ENCODE measurements at places on chromosomes 7 and 10.

GRCh38 chr7:51067757-51068156, 248.9 kb downstream of the COBL start:
- no peak for DNase-seq

- DNase-seq, result no peak
These were observed 80.8 kb downstream of the CYP26A1 start for GRCh38 chr10:93154531-93154930.

GRCh38 chr10:118843647-118844265, 89.0 kb upstream of the CACUL1 start:
- no peak for DNase-seq

DNA sequence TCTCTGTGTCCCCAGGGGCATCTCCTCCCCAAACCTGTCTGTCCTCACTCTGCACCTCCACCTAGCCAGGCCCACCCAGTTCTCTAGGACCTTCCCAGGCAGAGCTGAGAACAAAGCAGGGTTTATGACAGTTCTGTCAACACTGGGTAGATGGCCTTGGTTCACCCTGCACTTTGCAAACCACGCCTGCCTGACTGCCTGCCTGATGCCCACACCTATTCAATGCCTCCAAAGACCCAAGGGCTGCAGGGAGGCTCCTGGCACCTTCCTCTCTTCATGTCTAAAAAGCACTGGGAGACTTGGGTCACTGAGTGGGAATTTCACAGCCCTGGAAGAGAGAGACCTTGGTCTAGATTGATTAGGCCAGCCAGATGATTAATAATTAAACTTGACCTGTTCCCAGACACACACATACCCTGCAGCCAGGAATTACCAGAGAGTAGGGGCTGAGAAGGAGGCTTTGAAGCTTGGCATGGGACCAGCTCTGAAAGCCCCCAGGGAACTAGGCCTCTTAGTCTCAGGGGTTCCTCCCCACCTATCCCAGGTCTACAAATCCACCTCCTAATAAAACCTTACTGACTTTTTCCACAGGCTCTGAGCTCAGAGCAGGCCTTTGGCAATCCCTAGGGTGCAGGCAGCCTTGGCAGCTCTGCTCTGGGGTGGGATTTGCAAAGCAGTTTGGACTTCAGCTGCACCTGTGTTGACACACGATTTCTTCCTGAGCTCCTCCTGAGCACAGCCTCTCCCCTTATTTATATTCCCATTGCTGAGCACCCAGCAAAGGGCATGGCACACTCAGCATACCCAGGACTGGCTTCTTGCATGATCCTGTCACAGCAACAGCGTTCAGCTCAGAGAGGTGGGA, 25.7 kb upstream of the PDCD4 start:
- no peak for DNase-seq

GRCh38 chr10:101379663-101380352, 25.8 kb downstream of the BTRC start:
- no peak for DNase-seq

- DNase-seq, result peak; percentile 50
These were observed 1.4 kb downstream of the MYO1G start for GRCh38 chr7:44977304-44977958.

- no peak for DNase-seq
These were observed 16.3 kb upstream of the CHST12 start for GRCh38 chr7:2386964-2387669.

DNA sequence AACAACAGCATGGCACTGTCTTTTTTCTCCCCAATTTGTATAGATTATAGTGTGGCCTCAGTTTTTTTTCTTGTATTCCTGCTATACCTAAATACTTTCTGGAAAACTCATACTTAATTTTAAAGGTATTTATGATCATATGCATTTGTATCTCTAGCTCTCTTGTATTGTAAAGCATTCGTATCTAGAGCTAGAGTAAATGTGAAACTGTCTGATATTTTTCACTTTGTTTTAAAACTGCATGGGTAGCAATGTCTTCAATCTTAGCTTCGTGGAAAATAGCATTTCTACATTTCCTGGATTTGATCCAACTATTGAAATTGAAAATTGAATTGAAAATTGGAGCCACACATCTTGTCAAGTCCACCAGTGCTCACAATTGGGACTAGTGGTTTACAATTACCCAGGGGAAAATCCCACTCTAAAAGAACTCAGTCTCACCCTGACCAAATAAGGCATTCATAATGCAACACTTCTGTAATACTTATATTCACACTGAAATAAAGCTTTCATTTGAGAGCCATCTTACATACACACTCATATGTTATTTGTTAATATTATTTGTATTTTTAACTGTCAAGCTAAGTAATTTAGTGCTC, 51.3 kb upstream of the KLF6 start:
- no peak for DNase-seq

DNA sequence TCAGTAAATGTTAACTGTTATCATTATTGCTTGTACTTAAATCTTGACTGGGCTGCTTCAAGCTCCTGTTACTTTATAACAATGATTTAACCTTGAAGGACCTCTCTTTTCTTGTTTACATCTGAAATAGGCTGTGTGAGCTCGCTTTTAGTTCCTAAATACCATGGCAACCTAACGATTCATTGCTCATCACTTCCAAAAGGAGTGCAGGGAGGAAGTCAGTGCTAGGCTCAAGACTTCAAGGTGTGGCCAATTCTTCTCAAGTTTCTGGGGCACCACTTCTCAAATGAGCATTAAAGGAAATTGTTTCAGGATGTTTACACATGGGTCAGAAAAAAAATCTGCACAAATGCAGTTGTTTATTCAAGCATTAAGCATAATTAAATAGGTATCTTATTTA, 284.2 kb downstream of the MTERF1 start:
- no peak for DNase-seq

DNA sequence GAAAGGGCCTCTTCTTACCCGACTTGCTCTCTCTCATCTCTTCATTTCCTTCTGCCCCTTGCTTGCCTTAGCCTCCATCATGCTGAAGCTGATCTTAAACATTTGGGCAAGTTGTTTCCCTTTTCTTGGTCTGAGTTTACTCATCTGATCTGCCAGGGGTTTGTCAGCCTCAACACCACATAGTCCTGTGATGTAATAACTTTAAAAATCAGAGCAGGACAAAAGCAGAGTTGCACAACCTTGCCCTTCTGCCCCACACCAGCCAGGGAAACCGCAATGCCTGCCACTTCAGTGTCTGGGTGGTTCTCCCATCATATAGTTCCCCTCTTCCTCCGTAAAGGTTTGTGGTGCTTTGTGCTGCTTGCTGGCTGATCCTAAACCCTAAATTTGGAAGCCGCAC, 9.9 kb upstream of the LIPM start:
- DNase-seq, result no peak

GRCh38 chr10:71219918-71220688, 7.7 kb downstream of the UNC5B start:
- DNase-seq, result no peak

DNA sequence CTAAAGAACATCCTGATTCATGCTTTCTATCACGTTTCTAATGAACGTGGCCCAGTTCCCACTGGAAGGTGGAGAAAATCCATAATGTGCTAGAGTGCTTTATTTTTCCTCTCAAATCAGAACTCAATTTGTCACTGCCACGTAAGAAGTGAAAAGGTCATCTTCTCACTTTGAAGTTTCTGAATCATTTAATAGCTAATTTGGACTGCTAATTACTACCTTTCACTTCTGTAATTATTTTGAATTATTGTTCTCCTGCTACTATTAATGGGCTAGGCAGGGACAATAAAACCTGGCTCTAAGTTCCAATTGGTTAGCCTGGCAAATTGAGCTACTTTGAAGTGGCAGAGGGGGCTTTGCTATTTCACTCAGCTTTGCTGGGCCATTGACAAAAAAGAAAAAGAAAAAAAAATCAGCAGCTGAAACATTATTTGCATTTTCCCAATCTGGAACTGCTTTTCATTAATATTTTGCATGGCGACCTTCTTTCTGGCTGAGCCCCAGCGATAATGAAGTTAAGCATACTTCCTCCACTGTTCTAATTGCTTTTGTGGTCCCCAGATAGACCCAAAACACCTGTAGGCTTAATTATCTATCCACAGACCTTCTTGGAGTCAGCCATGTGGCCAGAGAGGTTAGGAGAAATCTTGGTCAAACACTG, 264.2 kb downstream of the SEC23IP start:
- no peak for DNase-seq

DNA sequence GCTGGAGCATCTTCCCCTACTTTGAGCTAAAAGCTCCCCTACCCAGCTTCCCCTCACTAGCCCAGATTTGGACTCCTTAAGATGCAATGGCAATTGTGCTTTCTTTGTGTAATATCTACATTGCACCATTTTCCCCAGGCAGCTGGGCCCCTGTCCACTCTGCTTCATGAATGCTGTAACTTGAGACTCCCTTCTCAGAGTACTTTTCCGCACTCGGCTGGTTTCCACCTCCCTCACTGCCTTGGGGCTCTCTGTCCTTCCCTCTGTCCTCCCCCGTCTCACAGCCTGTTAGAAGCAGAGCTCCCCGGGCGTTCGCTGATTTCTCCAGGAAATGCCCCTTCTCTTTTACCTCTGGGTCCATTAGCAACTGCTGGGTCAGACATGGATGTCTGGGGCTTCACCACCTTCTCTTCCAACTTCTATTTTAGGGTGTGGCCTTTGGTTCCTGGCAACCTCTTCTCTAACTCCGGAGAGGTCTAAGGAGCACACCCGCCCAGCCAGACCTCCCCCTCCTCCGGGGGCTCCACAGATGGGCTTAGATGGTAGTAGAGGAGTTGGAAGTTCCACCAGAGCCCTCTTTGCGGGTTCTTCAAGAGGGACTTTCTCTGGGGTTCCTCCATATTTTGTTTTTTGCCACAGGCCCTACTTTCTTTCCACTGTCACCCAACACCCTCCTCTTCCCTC, 2.9 kb upstream of the TMEM72 start:
- no peak for DNase-seq

GRCh38 chr10:117830787-117831212, 215.9 kb downstream of the RAB11FIP2 start:
- no peak for DNase-seq

DNA sequence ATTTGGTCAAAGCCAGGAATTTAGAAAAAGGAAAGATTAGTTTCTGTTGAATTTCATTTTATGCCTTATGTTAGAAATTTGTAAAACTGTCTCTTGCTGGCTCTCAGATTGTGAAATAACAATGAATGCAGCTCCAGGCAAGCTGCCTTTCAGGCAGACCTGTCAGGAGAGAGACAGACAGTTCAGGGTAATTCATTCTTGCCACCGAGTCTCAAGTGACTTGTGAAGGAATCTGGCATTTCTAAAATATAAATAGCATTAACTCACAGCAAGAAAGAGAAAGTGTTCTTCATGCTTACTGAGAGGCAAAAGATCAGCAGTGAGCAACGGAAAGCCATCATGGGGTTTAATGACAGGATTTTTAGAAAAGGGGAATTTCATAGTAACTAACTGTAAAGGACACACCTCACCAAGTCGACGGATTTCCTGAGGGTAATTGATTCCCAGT, 442.3 kb upstream of the AKR1E2 start:
- DNase-seq, result no peak

DNA sequence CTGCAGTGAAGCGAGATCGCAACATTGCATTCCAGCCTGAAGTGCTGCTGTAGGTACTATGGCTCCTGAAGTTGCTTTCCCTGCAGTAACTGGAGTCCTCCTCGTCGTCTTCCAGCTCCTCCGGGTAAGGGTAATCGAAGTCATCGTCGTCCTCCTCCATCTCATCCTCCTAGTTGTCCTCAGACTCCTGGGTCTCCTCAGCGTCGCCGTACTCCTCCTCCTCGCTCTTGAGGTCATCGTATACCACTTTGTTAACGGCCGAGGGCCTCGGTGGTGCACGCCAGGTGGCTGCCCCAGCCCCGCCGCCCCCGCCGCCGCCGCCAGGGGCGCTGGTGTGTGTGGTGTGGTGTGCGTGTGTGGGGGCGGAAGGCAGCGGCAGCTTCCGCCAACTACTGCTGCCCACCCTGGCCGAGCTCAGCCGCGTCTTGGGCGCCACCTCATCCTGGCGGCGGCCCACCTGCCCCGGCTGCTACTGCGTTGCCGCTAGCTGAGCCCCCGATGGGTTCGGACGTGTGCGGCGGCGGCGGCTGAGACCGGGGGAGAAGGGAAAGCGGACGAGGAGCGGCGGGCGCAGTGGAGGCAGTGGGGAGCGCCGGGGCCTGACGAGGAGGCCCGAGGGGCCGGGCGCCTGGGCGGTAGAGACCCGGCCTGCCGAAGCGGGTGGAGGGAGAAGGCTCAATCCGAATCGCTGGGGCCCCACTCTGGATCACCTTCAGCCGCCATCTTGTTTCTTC, 11.8 kb upstream of the ACBD5 start:
- DNase-seq, result peak; percentile 51

DNA sequence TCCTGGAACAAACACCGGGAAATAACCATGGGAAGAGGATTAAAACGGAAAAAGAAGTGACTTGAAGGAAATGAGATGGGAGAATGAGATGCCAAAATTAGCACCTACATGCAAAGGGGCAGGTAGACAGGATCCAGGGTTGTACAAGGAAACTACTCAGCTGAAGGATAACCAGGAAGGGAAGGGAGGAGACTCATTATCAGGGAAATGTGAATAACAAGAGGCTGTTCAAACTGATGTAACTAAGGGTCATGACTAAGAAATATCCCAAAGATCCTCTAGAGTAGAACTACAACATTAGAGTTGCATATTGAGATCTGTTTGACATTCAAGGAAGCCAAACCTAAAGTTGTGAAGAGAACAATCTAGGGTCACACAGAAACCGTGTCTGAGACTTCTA, 166.2 kb upstream of the SP8 start:
- DNase-seq, result no peak

DNA sequence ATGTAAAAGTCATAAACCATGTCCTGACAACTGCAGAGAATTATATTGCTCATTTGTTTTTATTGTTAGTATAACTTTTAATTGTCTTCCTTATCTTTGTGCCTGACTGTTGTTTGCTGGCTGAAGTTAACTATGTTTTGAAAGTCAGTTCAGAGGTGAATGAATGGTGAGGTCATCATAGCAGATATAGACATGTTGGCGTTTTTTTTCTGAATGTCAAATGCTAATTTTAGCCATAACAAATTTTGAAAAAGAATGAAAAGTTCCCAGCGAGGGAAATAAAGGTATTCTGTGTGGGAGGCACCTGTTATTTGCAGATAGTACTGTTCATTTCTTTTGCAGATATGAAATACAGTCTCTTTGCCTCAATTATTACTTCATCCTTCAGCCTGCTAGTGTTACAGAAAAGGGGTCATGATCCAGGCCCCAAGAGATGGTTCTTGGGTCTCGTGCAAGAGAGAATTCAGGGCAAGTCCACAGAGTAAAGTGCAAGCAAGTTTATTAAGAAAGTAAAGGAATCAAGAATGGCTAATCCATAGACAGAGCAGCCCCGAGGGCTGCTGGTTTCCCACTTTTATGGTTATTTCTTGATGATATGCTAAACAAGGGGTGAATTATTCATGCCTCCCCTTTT, 96.5 kb downstream of the CAMK1D start:
- DNase-seq, result no peak

Measured in stimulated activated CD8-positive, alpha-beta memory T cell treated with anti-CD3 and anti-CD28 coated beads, Interleukin-15, amount 100 ng/mL, for 4 hours (primary cell).